ENCODE measurements at places on chromosomes 2 and 18.

- no peak for DNase-seq
Measured at GRCh38 chr2:106530866-106531265, 43.7 kb downstream of the CD8B2 start.

DNA sequence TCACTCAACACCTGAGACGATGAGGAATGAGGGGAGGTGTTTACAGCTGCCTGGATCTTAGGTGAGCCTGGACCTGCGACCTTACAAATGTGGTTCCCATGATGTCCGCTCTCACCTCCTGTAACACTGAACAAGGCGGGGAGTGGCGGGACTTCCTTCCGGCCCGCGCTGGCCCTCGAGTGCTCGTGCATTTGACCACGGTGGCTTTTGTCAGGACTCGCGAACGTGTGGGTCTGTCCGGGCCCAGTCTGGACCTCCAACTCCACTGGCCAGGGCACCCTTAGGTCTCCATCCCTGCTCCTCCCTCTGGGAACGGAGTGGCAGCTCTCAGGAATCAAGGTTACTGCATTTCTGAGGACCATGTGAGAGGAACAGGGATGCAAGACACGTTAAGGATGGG lies 263.0 kb upstream of the SALL3 start:
- no peak for DNase-seq

GRCh38 chr18:67035026-67035425 lies 431.1 kb upstream of the CDH19 start:
- DNase-seq: no peak

DNA sequence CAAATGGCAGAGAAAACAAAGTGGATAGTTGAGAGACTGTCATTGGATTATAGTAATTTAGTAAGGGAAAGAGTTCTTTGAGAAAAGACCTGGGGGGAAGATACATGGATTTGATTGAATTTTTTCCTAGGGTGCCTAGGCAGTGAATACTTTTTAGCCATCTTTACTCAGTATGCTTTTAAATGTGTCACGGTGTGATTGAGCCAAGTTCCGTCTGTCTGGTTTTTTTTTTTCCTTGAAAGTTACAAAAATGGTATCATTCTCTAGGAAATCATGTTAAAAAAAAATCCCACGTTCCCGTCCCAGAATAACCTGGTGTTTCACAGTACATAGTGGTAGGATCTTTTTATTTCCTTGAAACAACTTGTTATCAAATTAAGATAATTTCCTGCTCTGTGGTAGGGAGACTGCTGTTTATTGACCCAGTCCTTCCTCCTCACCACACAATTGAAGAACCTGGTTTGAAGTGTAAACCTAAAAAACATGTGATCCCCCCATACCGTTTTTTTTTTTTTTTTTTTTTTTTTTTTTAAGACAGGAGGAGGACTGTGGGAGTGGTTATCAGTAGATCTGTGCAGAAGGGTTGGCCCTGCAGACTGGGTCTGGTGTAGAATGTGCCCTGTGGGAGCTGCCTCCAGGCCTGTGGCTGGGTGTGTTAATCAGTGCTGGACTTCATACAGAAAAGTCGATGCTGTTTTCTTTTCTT lies 55.1 kb downstream of the DGKD start:
- no peak for DNase-seq

GRCh38 chr2:8525582-8526402 lies 156.1 kb upstream of the ID2 start:
- peak; percentile 80 for DNase-seq

DNA sequence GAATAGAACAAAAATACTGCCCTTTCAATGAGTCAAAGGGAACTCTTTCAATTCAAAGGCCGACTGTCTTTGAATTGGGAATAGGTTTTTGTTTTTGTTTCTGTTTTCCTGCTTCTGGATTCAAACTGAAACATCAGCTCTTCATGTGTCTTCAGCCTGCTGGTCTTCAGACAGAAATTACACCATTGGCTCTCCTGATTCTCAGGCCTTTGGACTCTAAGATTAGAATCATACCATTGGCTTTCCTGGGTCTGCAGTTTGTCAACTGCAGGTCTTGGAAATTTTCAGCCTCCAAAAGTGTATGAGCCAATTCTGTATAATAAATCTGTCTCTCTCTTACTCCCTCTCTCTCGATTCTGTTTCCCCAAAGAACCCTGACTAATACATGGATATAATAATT lies 31.1 kb downstream of the CTLA4 start:
- no peak for DNase-seq

GRCh38 chr2:67565262-67565661 lies 168.1 kb downstream of the ETAA1 start:
- no peak for DNase-seq

All from Kasumi-1 (cell line).